T-cell (primary cell): ENCODE measurements at places on chromosomes 11 and 22.
A peak's percentile ranks its signal among the peaks of the same experiment; 100 is the strongest.

DNA sequence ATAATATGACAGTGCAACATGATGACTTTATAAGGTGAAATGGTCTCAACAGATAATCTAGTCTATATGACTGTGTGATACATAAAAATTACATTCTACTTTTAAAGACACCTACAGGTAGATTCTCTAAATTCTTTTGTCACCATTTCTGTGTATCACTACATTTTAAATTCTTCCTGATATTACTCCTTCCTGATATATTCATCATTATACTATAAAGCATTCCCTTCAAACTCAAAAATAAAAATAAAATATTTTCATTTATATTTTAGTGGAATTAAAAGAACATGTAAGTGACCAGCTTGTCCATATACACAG is 1062.3 kb downstream of the DLG2 start:
- H3K4me3 ChIP-seq: no peak overlapping the region
- no peak for DNase-seq
- no peak overlapping the region for H3K27ac ChIP-seq

GRCh38 chr22:35961480-35962295 is 66.9 kb downstream of the RBFOX2 start:
- H3K4me3 ChIP-seq: no peak overlapping the region
- H3K27me3 ChIP-seq: no peaks in the 10 kb centered on the region
- H3K36me3 ChIP-seq: no peaks in the 10 kb centered on the region
- no peak for DNase-seq

DNA sequence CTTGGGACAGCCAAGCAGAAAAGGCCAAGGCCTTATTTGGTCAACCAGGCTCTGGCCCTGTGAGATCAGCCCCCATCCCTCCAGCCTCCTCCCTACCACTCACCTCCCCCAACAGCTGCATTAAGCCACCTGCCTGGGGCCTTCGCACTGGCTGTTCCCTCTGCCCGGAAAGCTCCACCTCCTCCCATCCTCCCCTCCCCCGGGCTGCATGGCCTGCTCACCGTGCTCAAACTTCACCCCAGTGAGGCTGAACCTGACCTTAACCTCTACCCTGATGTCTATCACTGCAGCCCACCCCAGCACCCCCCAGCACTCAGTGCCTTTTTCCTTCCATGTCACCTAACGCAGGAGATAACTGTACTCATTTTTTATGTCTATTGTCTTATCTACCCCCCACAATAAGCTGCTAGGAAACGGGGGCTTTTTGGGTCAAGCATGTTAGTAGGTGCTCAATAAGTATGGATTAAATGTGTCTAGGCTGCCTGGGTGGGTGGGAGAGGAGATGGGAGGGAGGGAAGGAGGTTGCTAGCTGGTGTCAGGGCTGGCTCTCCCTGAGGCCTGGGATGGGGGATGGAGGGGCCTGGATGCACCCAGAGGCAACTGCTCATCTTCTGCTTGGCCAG is 912 bp downstream of the PTPRCAP start:
- H3K4me3 ChIP-seq: peak overlapping the region; percentile 60
- peak overlapping the region; percentile 50 for H3K27ac ChIP-seq
- no peaks in the 10 kb centered on the region for H3K27me3 ChIP-seq
- H3K36me3 ChIP-seq: peaks cover 49% of the 10 kb centered on the region
- peaks cover 38% of the 10 kb centered on the region for H3K4me1 ChIP-seq

GRCh38 chr22:17988800-17989513 is 35.4 kb downstream of the MICAL3 start:
- no peaks in the 10 kb centered on the region for H3K27me3 ChIP-seq
- H3K4me3 ChIP-seq: no peak overlapping the region
- no peaks in the 10 kb centered on the region for H3K36me3 ChIP-seq
- H3K4me1 ChIP-seq: peaks cover 3% of the 10 kb centered on the region
- no peak for DNase-seq
- no peak overlapping the region for H3K27ac ChIP-seq

DNA sequence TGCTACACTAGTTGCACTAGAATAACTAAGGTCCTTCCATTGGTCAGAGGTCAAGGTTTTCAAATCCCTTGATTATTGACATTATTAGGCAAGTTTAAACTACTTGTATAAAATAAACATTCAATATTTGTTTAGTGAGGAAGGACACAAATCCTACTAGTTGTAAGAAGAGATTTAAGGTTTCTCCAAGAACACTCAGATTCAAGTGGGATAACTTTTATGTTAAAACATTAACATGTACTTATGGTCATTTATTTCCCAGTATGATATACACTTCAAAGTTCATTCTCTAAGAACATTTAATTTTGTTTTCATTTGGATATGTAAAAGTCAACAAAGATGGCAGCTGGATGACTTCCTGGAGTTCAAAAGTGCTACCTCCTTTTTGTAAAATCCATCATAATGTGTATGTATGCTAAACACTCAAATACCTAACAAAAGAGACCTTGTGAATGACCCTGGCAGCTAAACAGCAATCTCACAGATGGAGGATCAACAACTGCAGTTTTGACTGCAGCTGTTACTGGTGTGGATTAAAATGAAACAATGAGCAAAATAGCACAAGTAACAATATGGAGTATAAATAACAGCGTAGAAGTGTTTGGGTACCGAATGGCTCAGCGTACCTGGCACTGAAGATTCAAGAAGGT is 1.5 kb downstream of the CCDC90B start:
- H3K27ac ChIP-seq: peak overlapping the region; percentile 94
- no peaks in the 10 kb centered on the region for H3K27me3 ChIP-seq
- DNase-seq: no peak
- H3K36me3 ChIP-seq: no peaks in the 10 kb centered on the region

DNA sequence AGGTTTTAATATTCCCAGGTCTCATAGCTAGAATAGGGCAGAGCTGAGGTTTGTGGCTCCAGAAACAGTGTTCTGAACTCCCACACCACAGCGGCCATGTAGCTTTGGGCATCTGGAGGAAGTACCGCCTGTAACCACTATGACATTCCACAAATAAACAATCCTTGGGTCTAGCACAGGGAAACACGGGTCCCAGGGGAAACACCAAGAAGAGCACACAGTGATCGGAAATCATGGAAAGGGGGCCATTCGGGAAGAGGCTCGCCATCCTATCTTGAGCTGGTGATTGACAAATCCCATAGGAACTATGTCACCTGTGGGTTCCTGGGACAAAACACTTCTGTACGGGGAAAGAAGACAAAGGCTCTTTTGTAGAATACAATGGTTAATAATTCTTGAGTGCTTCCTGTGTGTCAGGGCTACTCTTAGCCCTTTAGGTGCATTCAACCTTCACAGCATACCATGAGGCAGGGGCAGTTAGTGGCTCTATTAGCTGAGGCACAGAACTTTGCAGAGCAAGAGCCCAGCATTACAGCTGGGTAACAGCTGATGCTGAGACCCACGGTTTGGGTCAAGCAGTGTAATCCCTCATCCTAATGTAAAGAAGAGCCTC is 514.2 kb downstream of the NTM start:
- H3K36me3 ChIP-seq: no peaks in the 10 kb centered on the region
- DNase-seq: no peak
- no peak overlapping the region for H3K27ac ChIP-seq
- H3K4me3 ChIP-seq: no peak overlapping the region
